ENCODE measurements at places on chromosomes 3 and 15.
A peak's percentile ranks its signal among the peaks of the same experiment; 100 is the strongest.

DNA sequence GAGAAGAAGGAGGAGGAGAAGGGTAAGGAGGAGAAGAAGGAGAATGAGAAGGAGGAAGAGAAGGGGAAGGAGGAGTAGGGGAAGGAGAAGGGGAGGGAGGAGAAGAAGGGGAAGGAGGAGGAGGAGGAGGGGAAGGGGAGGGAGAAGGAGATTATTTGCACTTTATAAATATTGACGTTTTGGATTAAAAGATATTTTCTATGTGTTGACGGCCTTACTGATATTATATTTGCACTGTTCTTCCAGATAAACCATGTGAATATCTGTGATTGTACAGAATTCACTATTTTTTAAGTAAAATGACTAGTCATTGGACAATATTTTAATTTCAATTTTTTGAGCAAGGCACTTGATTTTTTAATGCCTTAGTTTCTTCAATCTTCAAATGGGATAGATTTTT lies 310.5 kb upstream of the DNAJC19 start:
- no peak for DNase-seq

GRCh38 chr3:23900744-23901143 lies 16.0 kb downstream of the NKIRAS1 start:
- DNase-seq = no peak

DNA sequence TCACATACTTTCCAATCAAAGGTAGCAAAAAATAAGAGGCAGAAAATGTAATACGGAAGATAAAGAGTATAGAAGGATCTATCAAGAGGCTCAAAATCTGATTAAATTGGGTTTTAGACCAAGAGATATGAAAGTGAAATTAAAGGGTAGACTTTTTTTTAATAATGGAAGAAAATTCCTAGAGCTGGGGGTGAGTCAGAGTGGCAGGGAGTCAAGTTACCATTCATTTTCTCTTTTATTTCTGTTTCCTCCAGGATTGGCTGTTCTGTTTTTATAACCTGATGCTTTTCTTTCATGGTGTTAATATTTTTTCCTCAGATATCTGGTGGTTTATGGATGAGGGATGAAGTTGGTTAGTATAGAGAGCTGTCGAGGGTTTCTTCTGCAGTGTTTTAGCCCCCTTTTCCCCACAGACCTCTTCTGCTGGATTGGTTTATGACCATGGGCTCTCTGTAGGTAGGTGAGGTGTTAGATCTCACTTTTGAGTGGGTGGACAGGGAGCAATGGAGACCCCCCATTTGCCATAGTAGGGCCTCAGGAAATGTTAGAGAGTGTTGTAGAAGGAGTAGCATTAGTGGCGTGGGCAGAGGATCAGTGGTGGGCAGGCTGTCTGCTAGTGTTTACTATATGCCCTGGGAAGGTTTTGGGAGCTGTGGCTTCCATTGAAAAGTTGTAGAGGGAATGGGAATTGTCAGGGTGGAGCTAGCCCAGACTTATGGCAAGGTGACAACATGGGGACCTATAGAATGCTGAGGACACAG lies 201.6 kb upstream of the GOLGA6L4 start:
- no peak for DNase-seq

DNA sequence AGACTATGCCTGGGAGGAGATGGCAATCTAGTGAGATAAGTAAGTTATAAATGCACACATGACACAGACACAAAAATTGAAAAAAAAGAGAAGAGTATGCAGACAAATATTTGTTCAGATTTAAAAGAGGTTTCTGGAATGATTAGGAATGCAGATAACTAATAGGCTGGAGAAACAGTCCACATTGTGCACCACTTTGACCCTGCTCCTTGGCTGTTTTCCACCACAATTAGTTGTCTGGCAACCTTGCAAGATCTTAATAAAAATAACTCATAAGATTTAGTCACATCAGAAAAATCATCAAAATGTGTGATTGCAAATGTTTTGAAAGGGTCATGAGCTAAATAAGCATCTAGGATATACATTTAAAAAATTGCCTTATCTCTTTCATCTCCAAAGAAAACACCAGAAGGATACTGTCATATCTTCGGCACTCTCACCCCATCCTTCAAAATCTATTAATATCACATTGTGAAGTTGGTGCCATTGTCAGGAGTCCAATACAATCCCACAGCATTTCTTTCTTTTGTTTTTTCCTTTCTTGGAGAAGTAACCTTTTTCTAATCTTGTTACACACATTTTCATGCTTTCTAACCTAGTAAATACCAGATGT lies 153.7 kb upstream of the KCNMB2 start:
- no peak for DNase-seq

- DNase-seq = no peak
Observed at GRCh38 chr3:167918686-167919085, 177.0 kb downstream of the GOLIM4 start.

GRCh38 chr3:177610686-177611633 lies 413.7 kb upstream of the TBL1XR1 start:
- DNase-seq = peak; percentile 53

DNA sequence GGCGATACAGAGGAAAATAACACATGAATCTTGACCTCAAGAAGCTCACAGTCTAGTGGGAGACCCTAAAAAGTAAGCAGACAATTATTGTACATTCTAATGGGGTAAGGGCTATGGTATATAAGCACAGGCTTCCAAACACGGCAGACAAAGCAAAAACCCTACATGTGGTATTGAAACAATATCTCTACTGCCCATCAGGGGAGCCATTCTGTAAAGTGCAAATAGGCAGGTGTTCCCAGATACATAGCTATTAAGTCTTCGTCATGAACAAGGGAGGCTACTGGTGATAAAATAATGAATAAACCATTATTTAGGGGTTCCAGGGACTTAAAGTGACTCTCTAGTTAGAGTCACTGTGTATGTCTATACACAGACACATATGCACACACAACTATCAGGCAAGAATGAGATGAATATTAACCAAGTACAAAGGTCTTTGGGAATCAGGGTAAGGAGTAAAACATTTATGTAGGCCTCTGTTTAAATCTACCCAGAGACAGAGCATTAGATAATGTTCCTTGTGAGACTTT lies 38.7 kb upstream of the ASB14 start:
- no peak for DNase-seq

- DNase-seq = no peak
Observed at GRCh38 chr15:41888662-41889253, 5.1 kb downstream of the SPTBN5 start.

GRCh38 chr15:63111481-63111880 lies 10.2 kb upstream of the LACTB start:
- DNase-seq = no peak

DNA sequence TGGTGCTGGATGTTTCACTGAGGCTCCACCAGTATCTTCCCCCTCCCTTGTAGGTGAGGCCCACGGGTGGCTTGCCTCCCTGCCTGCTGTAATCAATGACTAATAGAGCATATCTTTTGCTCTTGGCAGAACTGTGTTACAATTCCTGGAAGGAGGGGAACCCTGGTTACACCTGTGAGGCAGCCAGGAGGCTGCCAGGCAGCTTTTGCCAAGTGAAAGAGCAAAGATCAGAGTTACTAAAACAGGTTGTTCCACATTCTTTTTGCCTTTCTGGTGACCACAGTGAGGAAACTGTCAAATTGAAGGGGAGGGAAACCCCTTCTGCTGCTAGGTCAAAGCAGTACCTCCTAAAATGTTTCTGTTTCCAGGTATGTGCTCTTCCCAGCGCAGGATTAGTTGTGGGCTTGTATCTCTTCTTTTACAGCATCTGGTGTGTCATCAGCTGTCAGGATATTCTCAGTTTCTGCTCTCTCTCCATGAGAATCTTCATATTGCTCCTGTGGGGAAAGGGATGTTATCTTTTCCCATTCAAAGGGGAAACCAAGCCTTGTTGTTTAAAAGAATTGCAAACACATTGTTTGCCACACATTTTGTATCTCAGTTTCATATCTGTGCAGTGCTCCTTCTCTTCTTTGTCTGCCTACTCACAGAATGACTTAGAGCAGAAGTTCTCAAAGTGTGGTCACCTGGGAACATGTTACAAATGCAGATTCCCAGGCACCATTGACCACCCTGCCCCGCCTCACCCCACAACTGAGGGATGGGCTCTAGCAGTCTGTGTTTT lies 137.4 kb upstream of the UMPS start:
- no peak for DNase-seq

DNA sequence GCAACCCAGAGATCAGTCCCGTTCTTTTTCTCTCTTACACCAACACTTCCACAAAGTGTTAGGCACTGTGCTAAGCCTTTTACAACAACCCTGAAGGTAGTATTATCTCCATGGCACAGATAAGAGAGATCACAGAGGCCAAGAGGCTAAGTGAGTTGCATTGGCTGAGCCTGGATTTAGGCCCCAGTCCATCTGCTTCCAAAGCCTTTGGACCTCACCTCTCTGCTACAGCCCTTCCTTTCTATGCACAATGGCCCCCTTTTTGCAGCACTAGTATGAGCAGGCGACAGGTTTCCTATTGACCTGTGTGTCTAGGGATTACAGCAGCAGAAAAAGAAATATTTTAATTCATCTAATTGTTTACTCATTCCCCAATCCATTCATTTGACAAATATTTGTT lies 76.2 kb downstream of the CRYGS start:
- no peak for DNase-seq

- peak; percentile 36 for DNase-seq
Observed at GRCh38 chr3:97981886-97982285, 9.7 kb upstream of the RIOX2 start.

GRCh38 chr15:34719695-34720094 lies 35.1 kb downstream of the GJD2 start:
- DNase-seq = no peak

DNA sequence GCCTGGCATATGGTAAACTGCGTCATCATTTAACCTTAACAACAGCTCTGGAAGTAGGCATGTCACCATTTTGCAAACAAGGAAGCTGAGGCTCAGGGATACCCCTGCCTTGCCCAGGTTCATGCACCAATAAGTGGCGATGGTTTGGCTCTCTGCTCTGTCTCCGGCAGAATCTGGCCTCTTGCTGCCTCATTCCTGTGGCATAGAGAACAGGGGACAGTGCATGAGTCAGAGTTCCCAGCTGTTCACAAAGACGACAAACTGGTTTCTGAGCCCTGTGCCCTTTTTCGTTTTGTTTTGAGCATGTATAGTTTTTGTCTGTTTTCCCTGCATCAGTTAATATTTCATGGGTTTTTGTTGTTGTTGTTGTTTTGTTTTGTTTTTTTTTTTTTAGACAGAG lies 236.8 kb downstream of the OPA1 start:
- DNase-seq = peak; percentile 41

DNA sequence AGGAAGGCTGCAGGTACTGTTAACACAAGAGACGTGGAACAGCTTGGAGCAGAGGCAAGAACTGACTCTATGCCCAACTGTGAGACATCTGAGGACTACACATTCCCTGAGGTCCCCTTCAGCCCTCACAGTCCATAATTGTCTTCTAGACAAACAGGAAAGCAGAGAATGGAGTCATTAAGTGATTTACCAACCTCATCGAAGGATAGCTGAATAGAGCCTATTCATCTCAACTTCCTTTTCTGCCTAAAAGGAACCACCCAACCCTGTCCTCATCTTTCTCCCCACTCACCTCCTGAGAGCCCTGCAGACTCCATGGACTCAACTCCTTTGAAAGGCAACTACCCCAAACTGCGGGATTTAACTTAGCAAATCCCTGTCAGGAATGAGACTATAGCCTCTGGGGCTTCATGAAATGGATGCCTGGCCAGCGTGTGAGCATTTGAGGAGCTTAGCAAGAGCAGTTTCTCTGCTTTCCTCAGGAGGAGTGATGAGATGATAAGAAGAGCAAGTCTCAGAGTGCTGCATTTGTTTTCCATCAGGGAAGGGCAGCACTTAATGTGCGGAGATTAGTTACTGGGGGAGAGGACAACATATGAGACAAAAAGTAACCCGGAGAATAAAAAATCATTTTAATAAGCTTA lies 61.5 kb upstream of the FILIP1L start:
- DNase-seq = no peak

DNA sequence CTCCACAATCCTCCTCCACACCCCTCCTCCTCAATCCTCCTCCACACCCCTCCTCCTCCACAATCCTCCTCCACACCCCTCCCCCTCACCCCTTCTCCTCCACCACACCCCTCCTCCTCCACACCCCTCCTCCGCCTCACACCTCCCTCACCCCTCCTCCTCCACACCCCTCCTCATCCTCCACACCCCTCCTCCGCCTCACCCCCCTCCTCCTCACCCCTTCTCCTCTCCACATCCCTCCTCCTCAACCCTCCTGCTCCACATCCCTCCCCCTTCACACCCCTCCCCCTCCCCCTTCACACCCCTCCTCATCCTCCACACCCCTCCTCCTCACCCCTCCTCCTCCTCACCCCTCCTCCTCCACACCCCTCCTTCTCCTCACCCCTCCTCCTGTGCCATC lies 69.8 kb upstream of the BLM start:
- no peak for DNase-seq

DNA sequence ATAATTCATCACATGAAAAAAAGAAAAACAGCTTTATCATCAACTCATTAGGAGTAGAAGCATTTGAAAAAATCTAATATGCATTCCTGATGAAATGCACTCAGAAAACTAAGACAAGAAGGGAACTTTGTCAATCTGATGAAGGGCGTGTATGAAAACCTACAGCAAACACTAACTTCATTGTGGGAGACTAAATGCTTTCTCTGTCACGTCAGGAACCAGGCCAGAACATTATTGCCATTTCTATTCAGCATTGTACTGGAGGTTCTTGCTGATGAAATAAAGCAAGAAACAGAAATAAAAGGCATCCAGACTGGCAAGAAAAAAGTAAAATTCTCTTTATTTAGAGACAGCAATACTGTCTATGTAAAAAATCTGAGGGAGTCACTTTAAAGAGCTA lies 235.2 kb downstream of the GABRB3 start:
- no peak for DNase-seq

GRCh38 chr15:69573815-69574475 lies 121.3 kb downstream of the RPLP1 start:
- no peak for DNase-seq

GRCh38 chr3:68972358-68972979 lies 40.1 kb upstream of the TAFA4 start:
- peak; percentile 58 for DNase-seq

DNA sequence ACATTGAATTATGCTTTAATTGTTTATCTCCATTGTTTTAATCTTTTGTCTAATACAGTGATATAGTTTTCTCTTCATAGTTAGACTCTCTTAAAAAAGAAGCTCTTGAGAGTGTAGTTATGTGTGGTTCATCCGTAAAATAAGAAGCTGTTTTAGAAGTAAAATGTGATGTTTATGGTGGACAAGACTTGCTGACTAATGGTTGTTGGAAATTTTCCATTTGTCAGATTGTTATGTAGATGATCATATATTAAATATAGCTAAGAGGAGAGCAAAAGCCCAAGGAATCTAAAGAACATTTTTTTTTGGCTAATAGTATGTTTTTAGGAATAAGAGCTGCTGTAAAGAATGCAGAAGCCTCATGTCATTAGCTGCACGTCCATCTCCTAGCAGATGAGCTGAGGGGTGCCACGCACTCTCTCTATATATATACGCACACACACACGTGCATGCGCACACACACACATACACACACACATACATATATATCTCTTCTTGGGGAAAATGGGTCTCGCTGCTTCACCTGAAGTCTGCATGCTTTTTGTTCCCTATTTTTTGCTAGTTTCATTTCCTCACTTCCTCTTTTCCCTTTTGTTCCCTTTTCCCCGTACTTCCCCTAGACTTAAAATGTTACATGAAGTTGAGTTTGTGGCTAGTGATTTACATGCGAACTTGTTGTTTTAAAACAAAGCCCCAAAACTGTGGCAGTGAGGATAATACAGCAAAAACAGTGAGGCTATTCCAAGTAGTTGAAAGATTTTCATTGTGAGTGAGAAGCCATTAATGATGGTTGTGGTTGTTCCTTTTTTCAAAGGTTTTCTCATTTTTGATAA lies 107.8 kb downstream of the MBNL1 start:
- no peak for DNase-seq
